ENCODE measurements at places on chromosomes 16 and 17.

DNA sequence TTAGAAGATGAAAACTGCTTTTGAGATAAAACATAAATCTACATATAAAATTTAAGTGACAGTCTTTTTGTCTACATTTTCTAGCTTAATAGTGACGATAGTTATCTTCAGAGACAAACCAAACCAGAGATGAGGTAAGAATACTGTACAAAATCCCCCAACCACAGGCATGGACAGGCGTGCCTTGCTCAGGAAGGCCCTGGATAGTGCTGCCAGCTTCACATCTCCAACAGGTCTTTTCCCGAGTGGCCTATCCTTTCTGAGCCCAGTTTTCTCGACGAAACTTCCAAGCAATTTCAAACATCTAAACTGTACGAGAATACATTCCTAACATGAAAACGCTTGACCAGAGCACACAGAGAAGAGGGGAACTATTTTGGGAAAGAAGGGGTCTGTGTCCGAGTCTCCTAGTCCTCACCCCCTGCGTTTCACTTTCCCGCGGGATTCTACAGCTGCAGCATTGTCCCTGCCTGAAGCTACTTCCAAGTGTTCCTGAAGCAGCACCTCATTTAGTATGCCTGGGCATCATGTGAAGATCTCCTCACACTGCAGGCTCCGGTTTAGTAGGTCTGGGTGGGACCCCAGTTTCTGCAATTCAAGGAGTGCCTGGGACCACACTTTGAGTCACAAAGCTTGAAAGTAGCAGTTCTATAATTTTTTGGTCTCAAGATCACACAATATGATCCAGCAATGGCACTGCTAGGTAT lies 37.8 kb downstream of the GNA13 start:
- DNase-seq, result no peak

- DNase-seq, result no peak
These were observed 28.1 kb downstream of the SCNN1B start for GRCh38 chr16:23330161-23330560.

DNA sequence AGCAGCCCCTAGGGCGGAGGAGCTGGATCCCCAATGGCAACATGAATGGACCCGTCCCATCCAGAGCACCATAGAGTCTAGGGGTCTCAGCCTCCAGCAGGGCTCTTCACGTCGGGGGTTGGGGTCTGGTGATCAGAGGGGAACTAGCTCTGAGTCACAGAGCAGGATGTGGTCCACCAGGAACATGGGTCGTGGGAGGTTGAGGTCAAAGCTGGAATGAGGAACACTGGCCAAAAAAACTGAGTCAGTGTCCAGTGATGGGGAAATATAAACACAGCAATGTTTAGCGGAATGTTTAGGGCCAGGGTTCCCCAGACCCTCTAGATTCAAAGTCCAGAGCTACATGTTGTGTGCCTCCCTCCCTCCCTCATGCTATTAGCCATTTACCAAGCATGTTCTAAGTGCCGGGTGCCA lies 79.1 kb upstream of the C16orf82 start:
- no peak for DNase-seq

DNA sequence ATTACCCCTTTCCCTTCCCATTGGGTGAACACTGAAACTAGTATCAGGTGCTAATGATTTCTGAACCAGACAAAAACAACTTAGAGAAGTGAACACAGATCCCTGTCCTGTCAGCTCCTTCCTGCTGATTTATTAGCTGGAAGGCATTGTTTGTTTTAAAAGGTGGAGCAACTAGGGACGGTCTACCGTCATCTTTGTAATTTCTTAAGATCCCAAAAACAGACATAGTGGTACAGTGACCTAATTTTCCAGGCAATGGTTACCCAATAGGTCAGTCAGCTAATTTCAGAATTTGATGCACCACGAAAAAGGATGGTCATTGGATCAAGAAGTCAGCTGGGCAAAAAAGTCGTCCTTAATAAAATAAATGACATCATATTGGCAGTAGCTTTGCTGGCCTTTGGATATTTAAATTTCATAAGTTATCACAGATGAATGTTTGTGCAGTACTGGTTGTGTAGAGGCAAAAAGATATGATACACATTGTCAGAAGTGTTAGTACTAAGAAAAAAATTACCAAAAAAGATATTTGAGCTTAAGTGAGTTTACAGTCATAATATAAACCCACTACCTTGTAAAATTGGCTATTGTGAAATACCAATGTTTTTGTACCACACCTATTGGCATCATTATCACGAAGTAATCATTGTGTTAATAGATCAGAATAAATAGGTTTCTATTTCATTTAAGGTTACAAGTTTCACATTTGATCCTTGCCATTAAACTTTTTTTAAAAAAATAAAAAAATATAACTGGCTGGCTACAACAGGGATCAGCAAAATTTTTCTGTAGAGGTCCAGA lies 27.2 kb upstream of the KCNJ16 start:
- DNase-seq, result no peak

- peak; percentile 51 for DNase-seq
These were observed 65.0 kb downstream of the TBC1D16 start for GRCh38 chr17:79970576-79971068.

- no peak for DNase-seq
These were observed 34.4 kb downstream of the CMIP start for GRCh38 chr16:81478876-81479511.

DNA sequence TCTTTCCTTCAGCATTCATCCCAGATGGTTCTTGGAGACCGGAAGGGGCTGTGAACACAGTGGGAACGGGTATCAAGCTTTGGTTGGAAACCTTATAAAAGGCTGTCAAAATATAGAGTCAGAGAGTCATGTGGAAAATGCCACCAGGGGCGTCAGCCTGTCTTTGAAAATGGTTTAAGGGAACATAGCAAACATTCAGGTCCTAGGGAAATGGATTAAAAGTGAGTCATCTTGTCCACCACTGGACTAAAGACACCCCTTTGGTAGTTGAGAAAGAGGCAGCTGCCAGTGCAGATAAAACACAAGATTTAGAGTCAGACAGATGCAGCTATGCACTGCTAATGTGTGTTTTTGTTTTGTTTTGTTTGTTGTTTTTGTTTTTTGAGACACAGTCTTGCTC lies 47.8 kb upstream of the BCO1 start:
- no peak for DNase-seq

DNA sequence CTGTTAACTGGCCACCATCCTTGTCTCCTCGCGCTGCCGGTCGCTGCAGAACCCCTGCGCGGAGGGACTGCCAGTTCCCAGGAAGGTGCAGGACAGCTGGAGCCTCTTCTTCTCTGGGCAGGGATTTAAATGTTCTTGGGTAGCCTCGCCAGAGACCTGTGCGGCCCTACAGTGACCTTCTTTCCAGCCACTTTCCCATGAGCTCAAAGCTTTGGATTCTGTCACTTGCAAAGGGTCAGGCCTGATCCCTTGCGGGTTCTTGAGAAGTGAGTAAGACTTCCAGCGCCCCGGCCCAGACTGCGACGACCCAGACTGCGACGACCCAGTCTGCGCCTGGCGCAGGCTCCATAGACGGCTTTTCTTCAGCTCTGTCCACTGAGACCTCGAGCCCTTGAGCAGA lies 1.4 kb upstream of the SLFN5 start:
- no peak for DNase-seq

DNA sequence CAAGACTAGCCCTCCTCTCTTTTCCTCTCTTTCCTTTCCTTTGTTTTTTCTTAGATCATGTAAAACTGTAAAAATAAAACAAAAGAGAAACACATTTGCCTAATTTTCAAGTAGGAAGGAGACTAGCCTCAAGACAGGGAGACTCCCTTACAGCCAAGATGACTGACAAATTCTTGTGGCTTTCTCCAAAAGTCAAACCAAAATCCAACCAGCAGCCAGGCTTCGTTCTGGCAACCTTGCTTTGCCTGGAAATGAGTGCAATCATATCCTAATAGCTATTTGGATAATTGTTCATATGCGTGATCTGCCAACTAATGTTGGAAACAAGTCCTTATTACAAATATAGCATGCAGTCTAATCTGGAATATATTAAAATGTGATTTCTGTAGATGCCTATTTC lies 868.9 kb upstream of the SOX9 start:
- no peak for DNase-seq

- DNase-seq, result no peak
These were observed 16.8 kb upstream of the AURKB start for GRCh38 chr17:8227238-8227581.

DNA sequence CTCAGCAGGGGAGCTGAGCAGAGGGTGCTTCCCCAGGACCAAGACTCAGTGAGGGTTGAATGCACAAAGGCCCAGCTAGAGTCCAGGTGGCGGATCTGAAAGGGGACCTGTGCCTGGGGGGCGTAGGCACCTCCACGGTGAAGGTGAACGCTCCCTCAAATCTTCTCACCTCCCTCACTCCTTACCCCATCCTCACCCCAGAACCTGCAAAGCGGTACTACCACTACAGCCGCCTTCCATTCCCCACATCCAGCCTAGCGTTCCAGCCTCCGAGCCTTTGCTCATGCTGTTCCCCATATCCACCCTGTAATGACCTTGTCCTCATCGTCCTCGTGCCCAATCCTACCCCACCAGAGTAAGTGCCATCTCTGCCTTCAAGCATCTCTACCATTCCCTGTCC lies 30.6 kb downstream of the TRPV3 start:
- no peak for DNase-seq

GRCh38 chr16:8898660-8899318 lies 16.6 kb downstream of the LITAFD start:
- DNase-seq, result no peak

GRCh38 chr16:28524681-28525171 lies 14.0 kb downstream of the NUPR1 start:
- DNase-seq, result no peak

DNA sequence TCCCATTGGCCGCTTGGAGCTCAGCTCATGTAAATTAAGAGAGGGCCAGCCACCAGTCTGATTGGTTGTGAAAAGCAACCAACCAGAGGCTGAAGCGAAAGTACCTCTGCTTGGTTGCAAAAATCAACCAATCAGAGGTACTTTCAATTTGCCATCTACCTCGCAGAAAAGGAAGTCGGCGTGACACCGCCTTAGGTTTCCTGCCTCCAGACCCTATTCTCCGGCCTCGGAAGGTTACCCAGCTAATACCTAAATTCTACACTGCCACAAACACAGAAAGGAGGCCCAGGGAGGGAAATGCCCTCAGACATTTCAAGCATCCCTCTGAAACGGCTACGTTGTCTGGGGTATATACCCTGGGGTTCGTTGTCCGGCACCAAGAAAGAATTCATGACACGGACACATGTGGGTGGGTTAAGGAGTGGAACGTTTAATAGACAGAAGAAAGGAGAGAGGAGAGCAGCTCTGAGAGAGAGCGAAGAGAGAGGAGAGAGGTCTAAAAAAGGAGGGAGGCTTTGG lies 481.3 kb downstream of the TMEM114 start:
- no peak for DNase-seq

GRCh38 chr16:11350921-11351335 lies 5.7 kb downstream of the RMI2 start:
- no peak for DNase-seq

DNA sequence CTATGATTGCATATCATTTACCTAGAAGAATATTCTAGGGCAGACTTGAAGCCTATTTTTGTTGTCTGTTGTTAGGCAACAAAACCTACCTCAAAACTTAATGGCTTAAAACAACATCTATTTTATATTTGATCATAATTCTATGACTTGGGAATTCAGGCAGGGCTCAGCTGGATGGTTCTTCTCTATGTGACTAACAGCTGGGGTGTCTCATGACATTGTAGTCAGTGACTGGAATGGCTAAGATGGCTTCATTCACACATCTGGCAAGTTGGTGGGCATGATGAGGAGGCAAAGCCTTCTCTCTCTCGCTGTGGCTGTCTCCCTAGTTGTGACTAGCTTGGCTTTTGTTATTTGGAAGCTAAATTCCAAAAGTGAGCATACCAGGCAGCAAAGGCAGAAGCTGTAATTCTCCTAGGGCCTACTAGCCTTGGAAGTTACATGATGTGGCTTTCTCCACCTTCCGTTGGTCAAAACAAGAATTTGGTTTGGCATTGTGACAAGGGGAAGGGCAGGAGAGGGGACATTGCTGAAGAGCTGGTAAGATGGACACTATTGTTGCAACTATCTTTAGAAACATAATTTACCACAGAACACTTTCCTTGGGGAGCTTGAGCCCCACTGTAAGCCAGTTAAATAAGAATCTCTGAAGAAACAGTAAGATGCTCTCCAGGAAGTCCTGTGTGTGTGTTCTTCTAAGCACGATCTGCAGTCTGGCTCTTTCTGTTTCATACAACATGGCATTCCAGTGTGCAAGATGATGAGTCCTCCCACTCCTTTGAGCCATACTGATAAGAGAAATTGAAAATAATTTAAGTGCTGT lies 39.4 kb downstream of the ZNRF1 start:
- no peak for DNase-seq

DNA sequence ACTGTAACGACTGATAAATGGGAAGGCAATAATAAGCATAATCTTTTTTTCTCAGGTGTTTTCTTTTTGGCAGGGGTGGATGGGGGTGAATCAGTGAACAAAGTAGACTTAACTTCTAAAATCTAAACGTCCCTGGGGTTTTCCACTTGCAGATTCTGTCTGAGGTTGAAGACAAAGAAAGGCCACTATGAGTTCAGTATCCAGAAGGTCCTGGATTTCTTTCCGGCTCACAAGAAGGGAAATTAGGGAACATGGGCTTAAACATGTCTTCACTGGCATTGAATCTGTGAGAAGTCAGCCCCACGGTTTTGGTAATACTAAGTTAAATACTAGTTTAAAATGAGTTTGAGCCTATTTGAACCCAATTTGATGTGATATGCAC lies 67.8 kb downstream of the CMC2 start:
- DNase-seq, result no peak

DNA sequence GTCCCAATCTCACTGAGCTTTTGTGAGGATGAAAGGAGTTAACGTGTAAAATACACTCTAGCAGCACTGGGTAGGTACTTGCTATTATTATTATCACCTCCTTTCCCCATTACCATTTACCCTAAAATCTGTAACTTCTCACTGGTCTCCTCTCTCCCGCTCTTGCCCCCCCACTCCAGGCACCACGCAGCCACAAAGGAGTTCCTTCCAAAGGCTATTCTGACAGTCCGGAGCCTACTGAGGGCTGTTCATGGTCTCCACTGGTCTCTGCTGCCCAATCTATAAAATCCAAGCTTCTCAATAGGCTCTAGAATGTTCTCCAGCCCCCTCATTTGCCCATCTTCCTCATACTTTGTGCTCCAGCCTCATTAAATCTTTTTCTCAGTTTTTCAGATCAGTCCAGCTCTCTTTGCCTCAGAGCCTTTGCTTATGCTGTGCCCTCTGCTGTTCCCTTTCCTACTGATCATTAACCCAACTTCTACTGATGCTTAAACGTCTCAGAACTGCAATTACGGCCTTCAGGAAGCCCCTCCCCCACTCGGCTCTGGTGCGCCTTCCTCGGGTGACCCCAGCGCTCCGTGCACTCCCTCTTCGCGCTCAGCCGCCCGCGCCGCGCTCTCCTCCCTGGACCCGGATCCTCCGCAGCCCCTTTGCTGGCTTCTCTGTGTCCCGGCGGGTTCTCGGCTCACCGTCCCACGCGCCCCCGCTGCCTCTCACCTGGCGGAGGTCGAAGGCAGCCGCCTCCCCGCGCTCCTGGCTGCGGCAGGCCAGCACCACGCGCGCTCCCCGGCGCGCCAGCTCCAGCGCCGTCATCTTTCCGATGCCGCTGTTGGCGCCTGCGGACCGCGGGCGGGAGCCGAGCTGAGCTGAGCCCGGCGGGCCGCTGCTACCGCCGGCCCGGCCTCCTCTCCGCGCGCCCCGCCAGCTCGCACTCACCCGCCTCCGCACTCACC lies 737 bp downstream of the DHRS13 start:
- DNase-seq, result no peak

GRCh38 chr16:67445441-67445912 lies 14.6 kb downstream of the HSD11B2 start:
- DNase-seq, result no peak

Data from NCI-H460 (cell line).